Left ventricle myocardium superior (tissue), 1 donor: ENCODE measurements at places on chromosomes 12 and 14. TPM values are rescaled to one million over a fixed set of nuclear protein-coding genes. Genes with fewer than 3 reads are reported as not detected.
A peak's percentile ranks its signal among the peaks of the same experiment; 100 is the strongest.

OR4E2 gene
- not detected for total RNA-seq

KCNJ8 gene
- 55.5 TPM for total RNA-seq

DBX2 gene
- 0.07 TPM for total RNA-seq

DNA sequence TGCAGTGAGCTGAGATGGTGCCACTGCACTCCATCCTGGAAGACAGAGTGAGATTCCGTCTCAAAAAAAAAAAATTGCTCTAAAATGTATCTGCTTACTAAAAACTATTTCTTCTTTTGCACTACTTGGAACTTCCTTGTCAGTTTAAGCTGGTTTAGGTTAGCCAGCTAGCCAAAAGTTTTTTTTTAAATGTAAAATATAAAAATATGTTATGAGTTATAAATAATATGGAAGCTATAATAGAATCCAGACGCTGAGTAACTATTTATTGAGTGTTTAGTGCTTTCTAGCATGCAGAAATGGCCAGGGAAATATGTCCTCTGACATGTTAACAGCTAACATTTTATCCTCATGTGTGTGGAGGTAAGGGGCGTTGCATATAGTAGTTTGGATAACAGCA, 85.6 kb downstream of the PLEKHA5 start:
- DNase-seq: no peak

GRCh38 chr14:24483604-24484252, 24.3 kb downstream of the CMA1 start:
- DNase-seq: no peak

C12orf54 gene
- not detected for total RNA-seq

- no peak for DNase-seq
These were observed 238.6 kb upstream of the DDHD1 start for GRCh38 chr14:53391631-53392285.

- no peak for DNase-seq
These were observed 104.2 kb downstream of the ST8SIA1 start for GRCh38 chr12:22230280-22230794.

DNA sequence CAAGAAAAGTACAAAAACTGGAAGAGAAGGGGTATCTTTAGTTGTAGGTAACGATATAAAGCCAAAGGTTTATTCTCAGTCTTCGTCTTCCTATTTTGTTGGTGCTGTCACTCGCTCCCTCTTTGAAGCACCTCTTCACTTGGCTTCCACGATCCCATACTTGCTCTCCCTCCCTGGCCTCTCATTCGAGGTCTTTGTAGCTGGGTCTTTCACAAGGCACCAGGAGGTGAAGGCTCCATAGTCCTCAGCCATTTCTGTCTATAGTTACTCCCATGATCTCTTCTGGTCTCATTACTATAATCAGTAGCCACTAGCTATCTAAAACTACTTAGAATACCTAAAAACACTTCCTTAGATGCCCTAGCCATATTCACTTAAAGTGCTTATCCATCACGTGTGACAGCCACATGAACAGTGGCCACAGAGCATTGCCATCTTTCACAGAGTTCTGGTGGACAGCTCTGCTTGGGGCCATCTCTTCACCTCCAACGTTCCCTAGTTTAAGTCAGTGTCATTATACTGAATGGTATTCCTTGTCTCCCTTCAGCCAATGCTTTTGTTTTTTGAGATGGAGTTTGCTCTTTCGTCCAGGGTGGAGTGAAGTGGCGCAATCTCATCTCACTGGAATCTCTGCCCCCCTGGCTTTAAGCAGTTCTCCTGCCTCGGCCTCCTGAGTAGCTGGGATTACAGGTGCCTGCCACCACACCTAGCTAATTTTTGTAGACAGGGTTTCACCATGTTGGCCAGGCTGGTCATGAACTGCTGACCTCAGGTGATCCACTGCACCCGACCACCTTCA, 57.1 kb downstream of the ATP2A2 start:
- no peak for DNase-seq

GRCh38 chr12:88558340-88558867, 21.9 kb downstream of the KITLG start:
- no peak for DNase-seq

GRCh38 chr12:75509621-75510020, 1.8 kb downstream of the KRR1 start:
- DNase-seq: no peak

PRH2 gene
- not detected for total RNA-seq

DNA sequence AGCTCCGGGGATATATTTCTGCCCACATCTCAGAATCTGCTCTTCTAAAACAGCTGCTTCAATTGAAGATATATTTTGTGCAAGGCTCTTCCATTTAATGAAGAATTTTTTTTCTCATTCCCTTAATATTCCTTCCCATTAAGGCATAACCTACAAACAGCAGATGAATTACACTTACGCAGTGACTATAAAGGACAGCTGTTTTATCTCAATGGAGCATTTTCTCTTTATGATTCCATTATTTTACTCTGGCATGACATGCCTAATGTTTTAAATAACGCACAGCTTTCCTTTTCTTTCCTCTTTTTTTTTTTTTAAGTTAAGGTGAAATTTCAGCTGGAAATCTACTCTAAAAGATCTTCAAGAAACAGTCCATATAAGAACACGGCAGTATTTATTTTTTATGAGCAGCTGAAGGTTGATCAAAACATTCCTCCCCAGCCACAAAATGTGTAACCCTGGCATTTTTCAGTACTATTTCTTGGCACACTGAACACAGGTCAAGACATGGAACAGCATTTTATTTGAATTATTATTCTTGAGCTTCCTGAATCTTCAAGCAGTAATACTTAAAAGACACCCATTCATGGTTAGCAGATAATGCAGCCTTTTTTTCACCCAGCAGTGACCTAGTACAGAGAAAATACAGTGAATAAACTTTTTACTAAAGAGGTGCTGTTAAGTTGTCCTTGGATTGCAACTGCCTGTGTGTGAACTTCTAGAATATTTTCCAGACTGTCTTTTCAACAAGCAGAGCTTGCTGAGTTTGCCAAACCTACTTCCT, 118.1 kb upstream of the FOXN3 start:
- no peak for DNase-seq

DNA sequence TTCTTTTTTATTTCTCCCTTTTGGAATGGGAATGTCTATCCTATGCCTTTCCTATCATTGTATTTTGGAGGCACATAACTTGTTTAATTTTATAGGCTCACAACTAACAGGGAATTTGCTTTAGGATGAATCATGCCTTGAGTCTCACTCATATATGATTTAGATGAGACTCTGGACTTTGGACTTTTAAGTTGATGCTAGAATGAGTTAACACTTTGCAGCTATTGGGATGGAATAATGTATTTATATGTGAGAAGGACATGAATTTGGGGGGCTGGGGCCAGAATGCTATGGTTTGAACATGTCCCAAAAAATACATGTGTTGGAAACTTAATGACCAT, 365.3 kb downstream of the ZFP36L1 start:
- no peak for DNase-seq

SERPINA1 gene
- total RNA-seq: 7.7 TPM

DNA sequence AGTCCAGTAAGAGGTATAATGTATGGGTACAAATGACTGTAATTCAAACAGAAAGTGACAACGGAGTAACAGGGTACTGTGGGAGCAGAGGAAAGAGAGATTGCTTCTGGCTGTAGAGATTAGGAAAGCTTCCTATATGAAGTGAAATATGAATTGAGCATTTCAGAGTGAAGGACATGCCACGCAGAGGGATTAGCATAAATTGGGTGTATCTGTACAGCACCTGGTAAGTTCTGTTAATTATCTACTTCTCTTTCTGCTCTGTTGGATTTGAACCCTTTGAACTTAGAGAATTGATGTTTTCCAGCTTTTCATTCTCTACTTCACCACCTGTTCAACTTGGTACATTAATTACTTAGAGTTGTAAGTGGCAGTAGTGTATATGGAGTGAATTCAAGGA, 8.8 kb downstream of the STK38L start:
- no peak for DNase-seq

- DNase-seq: no peak
These were observed 240.3 kb downstream of the MSRB3 start for GRCh38 chr12:65518771-65519170.

GRCh38 chr12:32134101-32134888, 27.6 kb downstream of the BICD1 start:
- DNase-seq: no peak

- no peak for DNase-seq
These were observed 47.3 kb downstream of the SYNE3 start for GRCh38 chr14:95469134-95469481.

CLEC7A gene
- 2.8 TPM for total RNA-seq

- DNase-seq: no peak
These were observed 225.0 kb upstream of the KITLG start for GRCh38 chr12:88805286-88805685.

GRCh38 chr12:124044809-124045321, 71.8 kb downstream of the ZNF664 start:
- DNase-seq: no peak

DNA sequence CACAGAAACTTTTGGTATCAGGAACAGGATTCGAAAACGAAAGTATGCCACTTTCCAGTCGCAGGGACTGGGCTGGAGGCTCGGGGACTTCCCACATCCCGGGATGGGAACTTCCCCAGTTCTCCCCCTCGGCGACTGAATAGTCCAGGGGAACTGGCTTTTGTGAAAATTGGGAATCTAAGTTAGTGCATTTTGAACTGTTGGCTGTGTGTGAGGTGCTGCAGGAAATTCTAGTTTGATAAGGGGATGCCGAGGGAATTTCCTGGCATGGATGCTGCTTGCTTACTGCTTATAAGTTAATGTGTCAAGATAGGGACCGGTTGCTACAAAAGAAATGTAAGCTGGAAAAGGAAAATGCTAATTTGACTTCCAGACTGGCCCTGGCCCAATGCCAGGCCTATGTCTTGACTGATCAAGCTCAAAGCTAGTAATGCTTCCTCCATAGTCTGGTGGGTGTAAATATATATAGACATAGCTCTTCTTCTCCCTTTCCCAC, 73.4 kb upstream of the EIF5 start:
- DNase-seq: peak; percentile 55

DNA sequence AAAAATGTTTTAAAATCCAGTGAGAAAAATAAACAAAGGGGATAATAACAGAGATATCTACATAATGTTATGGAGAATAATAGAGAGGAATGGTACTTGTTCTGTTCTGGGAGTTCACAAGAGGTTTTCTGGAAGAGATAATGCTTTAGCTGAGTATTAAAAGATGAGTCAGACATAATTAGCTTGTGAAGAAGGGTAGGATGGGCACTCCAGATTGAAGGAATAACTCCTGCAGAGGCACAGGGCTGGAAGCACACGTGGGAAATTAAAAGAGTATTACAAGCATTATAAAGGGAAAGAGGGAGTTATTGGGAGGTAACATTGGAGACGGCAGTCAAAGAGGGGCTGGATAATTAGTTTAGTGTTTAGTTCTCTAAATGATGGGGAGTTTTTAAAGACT, 124.9 kb upstream of the BTG1 start:
- DNase-seq: no peak

GRCh38 chr12:121872546-121873215, 14.0 kb upstream of the HPD start:
- peak; percentile 44 for DNase-seq

DNA sequence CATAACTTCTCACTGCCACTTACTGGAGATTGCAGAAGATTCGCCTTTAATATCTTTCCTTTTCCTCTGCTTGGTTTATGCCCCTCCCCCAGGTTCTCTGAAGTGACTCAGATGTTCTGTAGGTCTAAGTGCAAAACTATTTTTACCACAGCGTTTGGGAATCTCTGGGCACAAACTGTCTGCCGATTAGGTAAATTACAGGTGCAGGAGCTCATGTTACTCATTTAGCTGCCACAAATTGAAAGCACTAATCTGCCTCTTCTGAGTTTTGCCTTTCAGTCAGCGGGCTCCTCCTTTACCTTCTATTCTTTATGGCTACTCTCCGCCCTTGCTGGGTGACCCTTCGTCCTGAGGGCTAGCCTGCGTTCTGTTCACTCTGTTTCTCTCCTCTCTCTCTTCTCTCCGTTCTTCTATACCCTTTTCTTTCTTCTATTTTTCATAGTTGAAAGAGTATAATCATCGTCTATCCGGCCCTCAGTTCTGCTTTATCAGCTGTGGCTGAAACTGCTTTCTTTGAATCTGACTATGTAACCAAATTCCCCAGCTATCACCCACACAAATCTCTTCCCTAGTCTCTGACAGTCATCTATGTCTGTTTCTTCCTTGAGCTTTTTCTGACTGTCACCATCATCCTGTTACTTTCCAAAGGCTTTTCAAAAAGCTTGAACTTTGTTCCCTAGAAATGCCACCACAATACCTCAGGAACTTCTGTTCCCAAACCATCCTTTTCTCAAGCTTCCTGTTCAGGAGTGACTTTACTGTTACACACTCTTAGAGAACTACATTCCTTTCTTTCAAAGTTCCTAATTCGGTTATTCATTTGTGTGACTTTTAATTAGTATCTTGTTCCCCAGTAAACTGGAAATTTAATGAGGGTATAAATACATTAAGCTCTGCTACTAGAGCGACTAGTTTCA, 4.3 kb upstream of the MYF6 start:
- no peak for DNase-seq

GRCh38 chr14:59863806-59864525, 6.6 kb downstream of the RTN1 start:
- no peak for DNase-seq

ASIC1 gene
- 0.99 TPM for total RNA-seq

GRCh38 chr12:96271469-96272199, 77.5 kb downstream of the ELK3 start:
- DNase-seq: no peak

DNA sequence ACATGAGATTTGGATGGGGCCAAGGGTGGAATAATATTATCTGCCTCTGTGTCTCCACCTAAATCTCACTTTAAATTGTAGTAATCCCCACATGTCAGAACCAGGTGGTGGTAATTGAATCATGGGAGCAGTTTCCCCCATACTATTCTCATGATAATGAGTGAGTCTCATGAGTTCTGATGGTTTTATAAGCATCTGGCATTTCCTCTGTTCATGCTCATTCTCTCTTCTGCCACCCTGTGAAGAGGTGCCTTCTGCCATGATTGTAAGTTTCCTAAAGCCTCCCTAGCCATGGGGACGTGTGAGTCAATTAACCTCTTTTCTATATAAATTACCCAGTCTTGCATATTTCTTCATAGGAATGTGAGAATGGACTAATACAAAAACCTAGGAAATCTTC, 29.9 kb downstream of the TSPAN19 start:
- no peak for DNase-seq

PMCH gene
- total RNA-seq: not detected

- no peak for DNase-seq
These were observed 759.7 kb downstream of the GALC start for GRCh38 chr14:87233266-87233665.
